ENCODE measurements at places on chromosomes 4 and X. TPM values are rescaled to one million over a fixed set of nuclear protein-coding genes. Genes with fewer than 3 reads are reported as not detected.

The ARHGEF6 gene
- 22.0 TPM for total RNA-seq

The CDX4 gene
- not detected for total RNA-seq

- H3K36me3 ChIP-seq = no peaks in the 10 kb centered on the region
- no peak overlapping the region for H3K4me3 ChIP-seq
- no peak for DNase-seq
- no peaks in the 10 kb centered on the region for H3K4me1 ChIP-seq
- no peak overlapping the region for H3K27ac ChIP-seq
Measured at GRCh38 chrX:109812236-109812635, 79.2 kb upstream of the ACSL4 start.

- no peaks in the 10 kb centered on the region for H3K36me3 ChIP-seq
- peak overlapping the region; percentile 46 for H3K27ac ChIP-seq
- DNase-seq = no peak
- H3K4me1 ChIP-seq = peaks cover 21% of the 10 kb centered on the region
Measured at GRCh38 chr4:105634402-105635080, 73.9 kb downstream of the INTS12 start.

DNA sequence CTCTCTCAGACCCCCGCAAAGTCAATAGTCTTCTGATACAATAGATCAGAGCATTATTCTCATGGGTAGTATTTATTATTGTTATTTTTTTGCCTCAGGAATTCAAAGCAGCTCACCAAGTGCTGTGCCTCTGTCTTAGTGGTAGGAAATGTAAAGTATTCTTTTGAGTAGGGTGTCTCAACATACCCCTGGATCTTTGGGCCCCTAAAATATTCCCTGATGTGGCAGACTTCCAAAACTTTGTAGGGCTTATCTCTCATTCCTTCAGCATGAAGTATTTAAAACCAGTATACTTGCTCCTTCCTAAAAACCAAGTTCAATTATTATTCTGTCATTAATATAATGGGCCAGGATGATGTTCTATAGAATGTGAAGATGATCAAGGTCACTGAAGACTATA, 115.3 kb upstream of the ZNF827 start:
- DNase-seq = no peak
- H3K27ac ChIP-seq = no peak overlapping the region
- H3K36me3 ChIP-seq = no peaks in the 10 kb centered on the region
- no peaks in the 10 kb centered on the region for H3K4me1 ChIP-seq
- no peaks in the 10 kb centered on the region for H3K27me3 ChIP-seq

GRCh38 chr4:56146956-56147355, 198.2 kb downstream of the CEP135 start:
- H3K4me3 ChIP-seq = no peak overlapping the region
- no peaks in the 10 kb centered on the region for H3K4me1 ChIP-seq
- H3K27ac ChIP-seq = no peak overlapping the region
- H3K36me3 ChIP-seq = no peaks in the 10 kb centered on the region
- DNase-seq = no peak

DNA sequence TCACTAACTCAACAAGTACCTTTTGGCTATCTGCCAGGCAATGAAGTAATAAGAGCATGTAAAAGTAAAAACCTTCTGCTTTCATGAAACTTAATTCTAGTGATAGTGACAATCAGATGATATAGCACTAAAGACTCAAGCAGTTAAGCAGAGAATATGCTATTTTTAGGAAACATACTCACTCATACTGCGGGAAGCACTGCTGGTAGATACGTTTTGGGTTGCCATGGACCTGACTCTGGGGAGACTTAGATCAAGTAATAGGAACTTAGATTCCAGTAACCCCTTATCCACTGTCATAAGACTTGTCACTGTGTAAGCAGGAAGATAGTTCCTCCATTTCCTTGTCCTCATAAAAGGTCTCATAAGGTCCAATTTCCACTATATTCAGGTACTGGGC, 386.3 kb downstream of the DMD start:
- no peaks in the 10 kb centered on the region for H3K27me3 ChIP-seq
- no peaks in the 10 kb centered on the region for H3K36me3 ChIP-seq
- H3K4me1 ChIP-seq = no peaks in the 10 kb centered on the region

DNA sequence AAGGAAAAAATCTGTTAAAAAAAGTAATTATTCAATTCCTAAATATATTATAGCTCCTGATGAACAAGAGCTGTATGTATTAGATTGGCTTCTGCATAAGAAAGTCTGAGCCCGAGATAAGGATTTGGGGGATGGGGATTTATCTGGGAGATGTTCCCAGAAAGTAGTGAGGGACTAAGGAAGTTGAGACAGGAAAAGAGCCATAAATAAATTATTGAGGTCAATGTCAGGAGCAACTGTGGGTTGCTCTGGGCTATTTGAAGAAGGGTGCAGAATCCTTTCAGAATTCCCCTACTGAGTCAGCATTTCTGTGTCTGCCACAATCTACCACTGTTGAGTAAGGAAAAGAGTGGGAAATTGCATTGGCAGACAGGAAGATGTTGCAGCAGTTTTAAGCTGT, 3.1 kb upstream of the TDO2 start:
- H3K36me3 ChIP-seq = no peaks in the 10 kb centered on the region
- H3K27ac ChIP-seq = no peak overlapping the region
- H3K4me1 ChIP-seq = no peaks in the 10 kb centered on the region
- H3K4me3 ChIP-seq = no peak overlapping the region

DNA sequence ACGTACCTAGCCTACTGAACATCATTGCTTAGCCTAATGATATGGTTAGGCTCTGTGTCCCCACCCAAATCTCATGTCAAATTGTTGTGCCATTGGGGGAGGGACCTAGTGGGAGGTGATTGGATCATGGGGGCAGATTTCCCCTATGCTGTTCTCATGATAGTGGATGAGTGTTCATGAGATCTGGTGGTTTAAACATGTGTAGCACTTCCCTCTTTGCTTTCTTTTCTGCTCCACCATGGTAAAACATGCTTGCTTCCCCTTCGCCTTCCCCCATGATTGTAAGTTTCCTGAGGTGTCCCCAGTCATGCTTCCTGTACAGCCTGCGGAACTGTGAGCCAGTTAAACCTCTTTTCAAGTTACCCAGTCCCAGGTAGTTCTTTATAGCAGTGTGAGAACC, 102.6 kb downstream of the RAPGEF2 start:
- DNase-seq = no peak
- no peak overlapping the region for H3K4me3 ChIP-seq
- H3K4me1 ChIP-seq = peaks cover 28% of the 10 kb centered on the region
- H3K27me3 ChIP-seq = no peaks in the 10 kb centered on the region
- no peak overlapping the region for H3K27ac ChIP-seq
- no peaks in the 10 kb centered on the region for H3K36me3 ChIP-seq

DNA sequence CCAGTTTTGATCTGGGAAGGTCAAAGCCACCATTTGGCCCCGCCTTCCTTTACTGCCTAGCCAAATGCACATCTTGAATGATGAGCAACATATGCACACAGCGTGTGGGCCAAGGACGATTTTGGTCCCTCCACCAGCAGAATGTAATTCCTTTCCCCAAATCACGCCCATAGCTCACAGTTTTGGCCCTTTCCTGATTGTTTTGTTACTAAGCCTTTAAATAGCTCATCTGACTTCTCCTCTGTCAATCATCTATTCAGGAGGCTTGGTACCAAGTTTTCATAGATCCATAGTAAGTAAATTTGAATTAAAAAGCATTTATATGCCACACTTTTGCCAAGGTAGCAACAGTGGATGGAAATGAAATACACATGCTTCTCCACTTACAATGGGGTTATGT, 123.3 kb downstream of the NFKB1 start:
- DNase-seq = no peak
- no peak overlapping the region for H3K4me3 ChIP-seq
- H3K27me3 ChIP-seq = no peaks in the 10 kb centered on the region
- H3K36me3 ChIP-seq = no peaks in the 10 kb centered on the region
- H3K27ac ChIP-seq = no peak overlapping the region
- H3K4me1 ChIP-seq = no peaks in the 10 kb centered on the region

DNA sequence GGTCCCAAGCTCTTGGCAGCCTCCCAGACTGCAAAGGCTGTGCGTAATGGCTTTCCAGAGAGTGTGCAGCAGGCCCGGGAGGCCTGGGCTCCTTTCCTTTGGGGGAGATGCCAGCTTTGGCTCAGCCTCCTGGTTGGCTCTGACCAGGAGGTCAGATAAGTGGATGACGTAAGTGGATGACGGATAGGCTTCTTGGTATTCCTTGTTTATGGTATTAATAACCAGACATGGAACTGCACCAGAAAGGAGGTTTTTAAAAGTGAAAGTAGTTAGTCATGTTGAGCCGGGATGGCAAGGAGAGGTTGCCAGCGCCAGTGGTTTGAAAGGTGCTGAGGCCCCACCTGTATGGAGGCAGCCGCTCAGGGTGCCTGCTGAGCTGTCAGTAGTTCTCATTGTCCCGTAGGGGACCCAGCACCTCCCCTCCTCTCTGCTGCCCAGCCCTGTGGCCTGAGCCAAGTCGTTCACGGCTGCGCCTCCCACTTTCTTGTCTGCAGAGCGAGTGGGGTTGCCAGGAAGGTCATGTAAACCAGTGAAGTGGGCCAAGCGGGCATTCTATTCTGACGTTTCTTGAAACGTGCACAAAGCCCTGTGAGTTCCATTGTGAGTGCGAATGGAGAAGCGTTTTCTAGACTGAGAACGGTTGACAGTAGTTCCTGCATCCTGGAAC, 28.7 kb upstream of the STOX2 start:
- H3K27ac ChIP-seq = peak overlapping the region; percentile 53
- H3K4me1 ChIP-seq = peaks cover 4% of the 10 kb centered on the region
- peak; percentile 68 for DNase-seq
- no peaks in the 10 kb centered on the region for H3K36me3 ChIP-seq
- peak overlapping the region; percentile 35 for H3K4me3 ChIP-seq

- H3K27ac ChIP-seq = no peak overlapping the region
- no peaks in the 10 kb centered on the region for H3K36me3 ChIP-seq
- H3K4me3 ChIP-seq = no peak overlapping the region
- H3K4me1 ChIP-seq = no peaks in the 10 kb centered on the region
Measured at GRCh38 chrX:25527156-25527555, 511.4 kb upstream of the ARX start.
